ENCODE measurements at places on chromosomes 13 and 19. TPM values are rescaled to one million over a fixed set of nuclear protein-coding genes. Genes with fewer than 3 reads are reported as not detected.

DNA sequence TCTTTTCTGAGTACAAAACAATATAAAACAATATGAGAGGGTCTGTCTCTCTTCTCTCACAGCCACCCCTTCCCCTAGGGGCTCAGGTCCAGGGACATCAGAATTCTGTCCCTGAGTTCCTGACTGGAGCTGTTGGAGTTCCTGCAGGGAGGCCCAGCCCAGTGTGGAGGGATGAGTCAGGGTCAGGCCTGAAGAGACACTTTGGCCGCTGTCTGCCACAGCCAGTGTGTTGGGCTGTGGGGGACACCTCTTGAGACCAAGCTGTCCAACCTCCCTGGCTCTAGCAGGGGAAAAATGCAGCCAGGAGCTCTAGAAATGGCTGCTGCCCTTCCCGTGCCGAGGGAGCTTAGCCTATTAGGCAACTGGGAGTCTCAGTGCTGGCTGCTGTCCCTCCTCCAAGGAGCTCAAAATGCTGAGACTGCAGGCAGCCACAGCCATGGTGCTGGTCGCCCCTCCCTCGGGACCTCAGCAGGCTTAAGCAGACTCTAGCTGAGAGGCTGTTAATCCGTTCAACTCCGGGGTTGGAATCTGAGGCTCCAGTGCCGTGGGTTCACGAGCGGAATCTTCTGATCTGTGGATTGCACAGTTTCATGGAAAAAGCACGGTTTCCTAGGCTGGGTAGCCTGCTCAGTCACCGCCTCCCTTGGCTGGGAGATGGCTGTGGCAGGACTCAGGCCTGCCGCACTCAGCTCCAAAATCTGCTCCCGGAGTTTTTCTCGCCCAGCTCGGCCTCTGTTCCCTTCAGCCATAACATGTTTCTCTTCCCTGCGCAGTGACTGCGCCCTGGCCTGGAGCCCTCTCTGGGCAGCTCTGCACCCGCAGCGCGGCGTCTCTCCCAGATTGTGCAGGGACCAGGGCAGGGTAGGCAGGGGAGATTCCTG is 3.8 kb upstream of the ZNF626 start:
- no peak for DNase-seq
- H3K27me3 ChIP-seq, result no peaks in the 10 kb centered on the region
- H3K4me3 ChIP-seq, result peak overlapping the region; percentile 35

DNA sequence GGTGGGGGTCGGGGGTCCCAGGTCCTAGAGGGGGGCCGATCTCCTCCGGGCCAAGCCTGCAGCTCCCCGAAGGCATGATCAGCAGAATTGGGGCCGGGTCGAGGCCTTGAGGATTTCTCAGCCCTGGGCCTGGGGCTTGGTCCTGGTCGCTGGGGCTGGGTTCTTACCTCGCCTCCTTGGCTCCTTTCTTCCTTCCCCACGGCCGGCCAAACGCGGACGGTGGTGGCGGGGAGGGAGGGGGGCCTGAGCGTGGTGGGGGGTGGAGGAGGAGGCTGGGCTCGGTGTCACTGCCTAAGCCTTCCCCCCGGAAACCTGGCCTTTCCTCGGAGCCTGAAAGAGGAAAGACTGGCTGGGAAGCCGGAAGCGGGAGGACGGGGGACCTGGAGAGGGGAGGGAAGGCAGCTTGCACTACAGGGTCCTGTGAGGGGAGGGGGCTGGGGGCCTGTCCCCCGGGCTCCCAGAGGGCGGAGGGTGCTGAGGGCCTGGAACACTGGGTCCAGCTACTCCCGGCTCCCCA is at the start of gene ZNF579:
Gene ZNF579, minus strand, starts transcription at position 221 of the 517 bp plus-strand sequence. CDS start 1,209 bp downstream, outside the sequence.
- H3K27ac ChIP-seq, result peak within 1 kb of the TSS; percentile 95
- H3K27me3 ChIP-seq, result no peaks in the 10 kb centered on the region
- peaks cover 17% of the 10 kb centered on the region for H3K4me1 ChIP-seq

DNA sequence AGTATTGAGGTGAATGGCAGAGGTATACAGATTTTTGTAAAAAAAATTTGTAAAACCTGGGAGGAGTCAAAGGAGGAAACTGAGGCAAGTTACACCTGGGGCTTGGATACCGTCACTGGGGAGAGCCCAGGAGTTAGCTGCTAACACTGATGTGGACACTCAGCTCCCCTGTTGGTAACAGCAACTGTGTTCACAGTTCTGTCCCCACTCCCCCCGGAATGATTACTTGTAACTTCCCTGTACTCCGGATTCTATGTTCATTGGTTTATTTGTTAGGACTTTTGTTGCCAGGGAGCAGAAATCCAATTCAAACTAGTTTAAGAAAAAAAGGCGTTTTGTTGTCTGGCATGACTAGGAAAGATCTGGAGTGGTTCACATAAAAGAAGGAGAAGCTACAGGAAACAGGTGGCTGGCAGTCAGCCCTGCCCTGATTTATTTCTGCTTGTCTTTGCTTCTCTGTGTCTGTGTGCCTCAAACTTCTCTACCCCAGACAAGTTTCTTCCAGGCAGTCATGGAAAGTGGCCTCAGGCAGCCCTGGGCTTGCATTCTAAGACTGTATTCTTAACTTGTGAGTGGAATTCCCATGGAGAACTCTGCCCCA is 2.3 kb upstream of the GPR12 start:
- H3K4me3 ChIP-seq, result no peak overlapping the region
- H3K36me3 ChIP-seq, result no peaks in the 10 kb centered on the region
- peaks cover 9% of the 10 kb centered on the region for H3K4me1 ChIP-seq
- H3K27ac ChIP-seq, result no peak overlapping the region

The UGGT2 gene
- total RNA-seq, result 9.6 TPM

DNA sequence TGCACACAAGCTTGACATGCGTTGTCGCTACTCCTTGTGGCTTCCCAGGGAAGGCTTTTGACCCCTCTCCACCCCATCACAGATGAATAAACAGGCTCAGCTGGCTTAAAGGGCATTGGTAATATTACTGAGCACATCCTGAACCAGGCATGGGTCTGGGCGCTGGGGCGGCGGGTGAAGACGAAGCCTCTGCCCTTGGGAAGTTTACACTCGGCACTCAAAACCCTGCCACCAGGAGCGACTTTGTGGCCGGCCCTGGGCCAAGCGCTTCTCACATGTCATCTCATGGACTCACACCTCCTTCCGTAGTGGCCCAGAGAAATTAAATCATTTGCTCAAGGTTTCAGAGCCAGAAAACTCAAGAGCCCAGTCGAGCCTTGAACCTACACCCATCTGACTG is 32.6 kb upstream of the ASF1B start:
- peaks cover 12% of the 10 kb centered on the region for H3K4me1 ChIP-seq
- no peak overlapping the region for H3K27ac ChIP-seq
- H3K4me3 ChIP-seq, result no peak overlapping the region
- DNase-seq, result no peak
- no peaks in the 10 kb centered on the region for H3K27me3 ChIP-seq

GRCh38 chr13:76160506-76160905 is 524.4 kb downstream of the LMO7 start:
- H3K27ac ChIP-seq, result no peak overlapping the region
- no peak overlapping the region for H3K4me3 ChIP-seq

The FCHO1 gene
- 0.77 TPM for total RNA-seq

- no peak overlapping the region for H3K27ac ChIP-seq
- peaks cover 9% of the 10 kb centered on the region for H3K4me1 ChIP-seq
- H3K4me3 ChIP-seq, result no peak overlapping the region
- DNase-seq, result no peak
- no peaks in the 10 kb centered on the region for H3K36me3 ChIP-seq
Measured at GRCh38 chr13:113361406-113361805, 2.5 kb downstream of the GRTP1 start.

The CUL4A gene
- total RNA-seq, result 86.7 TPM

Data from heart left ventricle (tissue), 16 donors.